ENCODE measurements at places on chromosomes 12 and 14. TPM values are rescaled to one million over a fixed set of nuclear protein-coding genes. Genes with fewer than 3 reads are reported as not detected.
A peak's percentile ranks its signal among the peaks of the same experiment; 100 is the strongest.

Gene CLEC6A
- not detected for total RNA-seq

DNA sequence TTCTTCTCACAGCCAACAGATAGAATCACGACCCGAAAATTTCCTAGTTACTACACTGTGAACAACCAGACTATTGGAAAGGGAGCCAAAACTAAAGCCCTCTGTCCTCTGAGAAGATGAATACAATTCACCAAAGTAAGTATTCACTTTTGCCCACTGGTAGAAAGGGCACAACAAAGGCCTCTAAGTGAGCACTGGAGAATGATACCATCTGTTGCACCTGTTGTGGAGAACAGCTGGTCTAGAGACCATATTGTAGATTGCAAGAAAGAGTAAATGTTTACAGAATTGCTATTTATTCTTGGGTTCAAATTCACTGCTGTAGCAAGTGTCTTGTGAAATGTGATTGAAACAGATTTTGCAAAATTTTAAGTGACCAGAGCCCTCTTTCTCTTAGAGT is 46.9 kb upstream of the ANO6 start:
- no peak overlapping the region for H3K27ac ChIP-seq
- no peak for DNase-seq
- peaks cover 5% of the 10 kb centered on the region for H3K27me3 ChIP-seq
- H3K36me3 ChIP-seq = no peaks in the 10 kb centered on the region
- H3K4me3 ChIP-seq = no peak overlapping the region

Gene IL31
- total RNA-seq = not detected

DNA sequence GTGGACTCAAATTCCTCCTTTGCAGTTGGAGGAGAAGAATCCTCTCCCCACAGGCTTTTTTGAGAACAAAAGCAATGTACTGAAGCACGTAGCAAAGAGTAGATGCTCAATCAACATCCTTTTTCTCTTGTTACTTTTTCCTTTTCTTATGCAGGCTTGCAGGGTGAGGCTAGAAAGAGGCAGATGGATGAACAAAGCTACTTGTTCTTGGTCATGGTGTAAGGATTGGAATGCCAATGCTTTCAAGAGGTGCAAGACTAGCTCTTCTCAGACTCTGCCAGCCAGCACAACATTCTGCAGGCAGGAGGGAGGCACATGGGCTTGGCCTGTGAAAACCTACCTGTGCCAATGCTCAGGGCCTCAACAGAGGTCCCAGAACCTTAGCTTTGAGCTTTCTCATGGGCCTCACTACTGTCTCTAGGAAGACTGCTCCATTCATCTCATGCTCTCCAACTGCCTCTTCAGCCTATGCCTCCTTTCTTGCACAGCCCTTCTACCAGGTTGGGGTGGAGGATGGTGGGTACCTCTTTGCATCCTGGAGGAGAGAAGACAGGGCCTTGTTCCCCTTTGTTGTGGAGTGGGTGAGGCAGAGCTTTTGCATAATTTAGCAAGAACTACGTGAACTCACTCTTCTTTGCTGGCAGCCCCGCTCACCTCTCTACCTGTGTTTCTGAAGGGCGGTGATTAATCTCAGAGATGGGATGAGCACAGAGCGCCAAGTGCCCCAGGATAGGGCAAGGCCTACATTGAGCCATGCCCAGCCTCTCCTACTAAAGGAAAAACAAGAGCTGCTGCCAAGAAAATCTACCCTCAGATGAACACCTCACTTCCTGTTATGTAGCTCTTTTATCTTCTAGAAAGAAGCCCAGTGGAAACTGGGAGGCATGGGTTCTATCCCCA is 1119.7 kb downstream of the VRK1 start:
- no peaks in the 10 kb centered on the region for H3K4me1 ChIP-seq
- no peaks in the 10 kb centered on the region for H3K36me3 ChIP-seq
- no peak overlapping the region for H3K4me3 ChIP-seq
- H3K27me3 ChIP-seq = peaks cover 3% of the 10 kb centered on the region
- no peak overlapping the region for H3K27ac ChIP-seq

GRCh38 chr12:93592641-93593406 is 20.3 kb downstream of the SOCS2 start:
- no peak for DNase-seq
- no peak overlapping the region for H3K4me3 ChIP-seq
- H3K36me3 ChIP-seq = no peaks in the 10 kb centered on the region
- peaks cover 63% of the 10 kb centered on the region for H3K4me1 ChIP-seq
- H3K27ac ChIP-seq = peak overlapping the region; percentile 4

Gene CFAP251
- total RNA-seq = 3.5 TPM

- H3K4me3 ChIP-seq = no peak overlapping the region
- H3K27ac ChIP-seq = no peak overlapping the region
- no peaks in the 10 kb centered on the region for H3K27me3 ChIP-seq
- peaks cover 5% of the 10 kb centered on the region for H3K4me1 ChIP-seq
- no peak for DNase-seq
- H3K36me3 ChIP-seq = peaks cover 4% of the 10 kb centered on the region
Observed at GRCh38 chr12:101813117-101813516, 17.6 kb downstream of the GNPTAB start.

DNA sequence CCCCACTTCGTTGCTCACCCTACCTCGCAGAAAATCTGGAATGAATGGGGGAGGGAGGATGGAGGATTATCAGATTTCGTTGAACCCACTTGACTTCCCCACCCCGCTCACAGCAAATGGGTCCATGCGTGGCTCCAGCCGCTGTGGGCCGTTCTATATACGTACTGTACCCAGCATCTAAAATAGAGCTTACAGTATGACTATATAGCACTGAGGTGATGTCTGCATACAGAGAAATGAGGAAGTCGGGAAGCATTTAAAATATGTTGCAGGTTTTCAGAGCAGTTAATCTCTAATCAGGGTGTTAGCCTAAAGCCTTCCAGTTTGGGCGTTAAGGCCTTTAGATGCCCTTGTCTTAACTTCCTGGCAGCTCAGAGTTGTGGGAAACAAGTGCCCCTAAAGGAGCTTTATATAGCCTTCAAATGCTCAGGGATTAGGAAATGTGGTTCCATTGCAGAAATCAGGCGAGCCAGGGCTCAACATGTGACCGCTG is 1.4 kb downstream of the BICDL1 start:
- H3K4me1 ChIP-seq = peaks cover 8% of the 10 kb centered on the region
- H3K27me3 ChIP-seq = peaks cover 22% of the 10 kb centered on the region

DNA sequence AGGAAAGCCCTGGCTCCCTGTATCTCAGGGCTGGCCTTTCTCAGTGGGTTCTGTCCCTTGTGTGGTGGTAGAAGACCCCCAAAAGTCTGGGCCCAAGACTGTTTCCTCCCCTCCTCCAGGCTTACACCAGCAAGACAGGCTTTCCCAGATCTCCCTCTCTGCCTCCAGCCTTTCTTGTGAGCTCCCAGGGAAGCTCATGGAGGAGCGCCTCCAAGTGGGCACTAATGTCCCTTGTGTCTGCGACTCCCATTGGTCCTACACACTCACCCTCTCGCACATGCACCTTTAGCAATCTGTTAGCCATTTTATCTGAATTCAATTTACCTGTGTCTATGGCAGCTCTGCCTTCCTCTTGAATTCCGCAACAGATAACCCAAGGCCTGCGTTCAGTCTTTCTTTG is 251.1 kb upstream of the CAND1 start:
- H3K27ac ChIP-seq = no peak overlapping the region
- H3K4me3 ChIP-seq = no peak overlapping the region
- no peaks in the 10 kb centered on the region for H3K36me3 ChIP-seq
- no peak for DNase-seq
- H3K4me1 ChIP-seq = no peaks in the 10 kb centered on the region

- H3K27ac ChIP-seq = peak overlapping the region; percentile 75
- peaks cover 2% of the 10 kb centered on the region for H3K27me3 ChIP-seq
- H3K4me3 ChIP-seq = no peak overlapping the region
- H3K4me1 ChIP-seq = peaks cover 35% of the 10 kb centered on the region
- no peaks in the 10 kb centered on the region for H3K36me3 ChIP-seq
Observed at GRCh38 chr14:93012951-93013719, 90.2 kb downstream of the CHGA start.

Gene CPNE6
- not detected for total RNA-seq

DNA sequence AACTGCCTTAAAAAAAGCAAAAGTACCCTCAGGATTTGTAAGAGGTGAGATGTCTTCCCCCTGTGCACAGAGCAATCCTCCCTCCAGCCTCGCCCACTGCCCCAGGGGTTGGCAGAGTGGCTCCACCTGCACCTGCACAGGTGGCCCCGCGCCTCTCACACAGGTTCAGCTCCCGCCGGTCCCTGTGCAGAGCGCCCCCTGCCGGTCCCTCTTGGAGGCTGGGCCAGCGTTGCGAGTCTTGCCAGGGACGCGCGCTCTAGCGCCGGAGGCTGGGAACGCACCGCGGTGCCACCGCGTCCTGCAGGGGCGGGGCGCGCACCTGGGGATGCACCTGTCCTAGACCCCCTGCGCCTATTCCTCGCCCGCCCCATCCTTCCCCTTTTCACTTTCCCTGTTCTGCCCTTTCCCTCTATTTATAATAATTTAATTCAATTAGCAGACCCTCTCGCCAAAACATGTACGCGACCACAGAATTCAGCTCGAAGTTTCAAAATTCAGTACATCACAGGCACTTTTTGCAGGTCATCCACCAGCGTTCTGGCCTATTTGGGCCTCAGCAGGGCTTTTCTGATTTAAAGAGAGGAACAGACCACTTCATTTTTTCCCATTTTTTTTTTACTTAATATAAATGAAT is 618.6 kb downstream of the AACS start:
- peaks cover 2% of the 10 kb centered on the region for H3K27me3 ChIP-seq
- H3K4me1 ChIP-seq = no peaks in the 10 kb centered on the region
- peaks cover 8% of the 10 kb centered on the region for H3K36me3 ChIP-seq
- H3K27ac ChIP-seq = no peak overlapping the region
- DNase-seq = no peak

DNA sequence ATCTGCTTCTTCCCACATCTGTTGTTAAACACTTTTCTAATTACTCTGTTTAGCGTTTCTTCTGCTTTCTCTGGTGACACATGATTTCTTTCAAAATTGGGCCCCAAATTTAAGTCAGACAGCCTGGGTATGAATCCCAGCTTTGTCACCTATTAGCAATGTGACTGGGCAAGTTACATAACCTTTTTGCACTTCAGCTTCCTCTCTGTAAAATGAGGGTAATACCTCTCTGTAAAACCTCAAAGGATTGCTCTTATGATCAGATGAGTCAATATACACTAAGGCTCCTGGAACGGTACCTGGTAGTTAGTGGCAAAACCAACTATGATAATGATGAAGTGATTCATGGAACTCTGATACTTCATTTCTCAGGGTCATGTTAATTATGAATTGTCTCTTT is 33.0 kb downstream of the E2F7 start:
- peak; percentile 72 for DNase-seq
- peaks cover 32% of the 10 kb centered on the region for H3K36me3 ChIP-seq
- peaks cover 48% of the 10 kb centered on the region for H3K4me1 ChIP-seq
- H3K4me3 ChIP-seq = peak overlapping the region; percentile 1
- H3K27ac ChIP-seq = peak overlapping the region; percentile 83

DNA sequence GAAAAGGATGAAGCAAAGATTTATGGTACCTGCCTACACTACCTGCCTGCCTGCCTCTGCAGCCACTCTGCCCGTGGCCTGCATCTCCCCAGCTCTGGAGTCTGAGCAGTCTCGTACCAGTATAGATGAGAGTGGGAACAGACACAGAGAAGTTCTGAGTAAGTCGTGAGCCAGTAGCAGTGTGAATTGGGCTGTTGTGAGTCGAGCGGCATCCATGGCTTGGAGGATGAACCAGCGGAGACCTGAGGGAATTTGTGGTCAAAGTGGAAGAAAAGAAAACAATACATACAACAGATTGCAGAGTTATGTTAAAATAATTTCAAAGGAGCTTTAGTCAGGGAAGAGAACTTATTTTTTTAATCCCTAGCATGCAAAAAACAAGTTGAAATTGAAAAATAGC is 25.3 kb downstream of the C2CD5 start:
- peaks cover 30% of the 10 kb centered on the region for H3K4me1 ChIP-seq
- H3K36me3 ChIP-seq = peaks cover 17% of the 10 kb centered on the region
- no peaks in the 10 kb centered on the region for H3K27me3 ChIP-seq
- DNase-seq = no peak
- H3K4me3 ChIP-seq = no peak overlapping the region

Gene PTPN21
- 23.7 TPM for total RNA-seq

GRCh38 chr12:9760699-9761418 is at the start of gene CD69:
TSS of gene CD69 (minus strand) at chr12:9760901. CDS start at chr12:9760820, 81 bp downstream.
- H3K4me3 ChIP-seq = no peak within 1 kb of the TSS
- DNase-seq = no peak
- H3K36me3 ChIP-seq = no peaks in the 10 kb centered on the region
- no peak within 1 kb of the TSS for H3K27ac ChIP-seq
- H3K27me3 ChIP-seq = peaks cover 7% of the 10 kb centered on the region

Gene AICDA
- not detected for total RNA-seq

Data from HFFc6 (cell line).